ENCODE measurements at places on chromosomes 5 and 9.

- peak; percentile 25 for DNase-seq
Observed at GRCh38 chr5:128684961-128685360, 146.9 kb upstream of the FBN2 start.

DNA sequence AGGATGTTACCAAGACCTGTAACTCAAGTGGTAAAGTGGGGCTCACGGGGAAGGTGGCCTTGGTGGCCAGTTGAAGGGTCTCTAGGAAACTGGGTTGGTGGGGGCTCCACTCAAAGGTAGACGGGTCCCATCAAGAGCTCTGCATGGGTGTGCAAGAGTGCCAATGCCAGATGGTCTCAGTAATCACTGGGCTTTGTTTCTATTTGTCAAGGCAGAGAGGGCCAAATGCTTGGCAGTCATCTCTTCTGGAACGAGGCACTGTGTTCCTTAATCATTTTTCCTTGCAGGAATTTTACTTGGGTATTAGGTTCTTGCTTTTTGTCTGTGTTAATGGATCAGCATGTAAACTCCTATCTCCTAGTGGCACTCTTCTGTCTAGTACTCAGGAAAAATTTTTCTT is 220.8 kb downstream of the DIRAS2 start:
- no peak for DNase-seq

GRCh38 chr9:90552317-90552716 is 90.3 kb downstream of the DIRAS2 start:
- no peak for DNase-seq

- DNase-seq = peak; percentile 84
Observed at GRCh38 chr5:157540707-157541446, 34.7 kb downstream of the ADAM19 start.
